ENCODE measurements at places on chromosomes 7 and 10.

GRCh38 chr10:78255796-78256638 is 222.4 kb downstream of the RPS24 start:
- DNase-seq, result no peak

- no peak for DNase-seq
Observed at GRCh38 chr10:98150544-98150943, 16.1 kb downstream of the R3HCC1L start.

- DNase-seq, result no peak
Observed at GRCh38 chr7:56097700-56098099, 4.9 kb upstream of the PHKG1 start.

DNA sequence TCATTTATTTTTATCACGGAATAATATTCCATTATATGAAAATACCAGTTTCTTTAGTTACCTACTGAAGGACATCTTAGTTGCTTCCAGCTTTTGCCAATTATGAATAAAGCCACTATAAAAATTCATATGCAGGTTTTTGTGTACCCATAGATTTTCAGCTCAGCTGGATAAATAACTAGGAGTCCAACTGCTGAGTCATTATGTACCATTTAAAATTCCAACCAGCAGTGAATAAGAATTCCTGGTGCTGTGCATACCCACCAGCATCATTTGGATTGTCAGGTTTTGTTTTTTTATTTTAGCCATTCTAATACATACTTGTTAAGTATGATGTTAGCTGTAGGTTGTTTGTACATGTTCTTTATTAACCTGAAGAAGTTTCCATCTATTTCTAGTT is 14.5 kb downstream of the FAM24B start:
- no peak for DNase-seq

GRCh38 chr7:20075992-20076820 is 141.0 kb downstream of the MACC1 start:
- DNase-seq, result no peak

DNA sequence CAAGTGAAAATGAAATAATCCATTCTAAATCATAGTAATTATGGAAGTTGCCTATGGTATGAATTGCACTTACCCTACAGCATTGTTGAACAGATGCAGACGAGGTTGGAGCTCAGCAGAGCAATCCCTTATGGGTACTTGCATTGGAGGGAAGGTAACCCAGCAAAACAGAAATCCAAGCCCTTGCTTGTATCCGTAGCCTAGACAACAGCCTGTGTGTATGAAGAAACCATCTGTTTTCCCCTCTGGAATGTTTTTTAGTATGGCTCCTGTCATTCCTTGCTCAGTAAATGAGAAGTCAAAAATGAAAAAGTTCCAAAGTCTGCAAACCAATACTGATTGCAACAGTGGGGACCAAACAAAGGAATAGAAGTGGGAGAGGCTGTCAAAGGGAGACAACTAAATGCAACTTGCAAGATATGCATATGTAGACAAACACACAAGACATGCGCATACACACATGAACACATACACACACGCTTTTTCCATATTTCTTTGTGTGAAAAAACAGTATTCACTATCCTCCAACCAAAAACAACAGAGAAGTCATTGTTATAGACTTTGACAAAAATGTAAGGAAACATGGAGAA is 260.8 kb downstream of the DYNC1I1 start:
- no peak for DNase-seq

DNA sequence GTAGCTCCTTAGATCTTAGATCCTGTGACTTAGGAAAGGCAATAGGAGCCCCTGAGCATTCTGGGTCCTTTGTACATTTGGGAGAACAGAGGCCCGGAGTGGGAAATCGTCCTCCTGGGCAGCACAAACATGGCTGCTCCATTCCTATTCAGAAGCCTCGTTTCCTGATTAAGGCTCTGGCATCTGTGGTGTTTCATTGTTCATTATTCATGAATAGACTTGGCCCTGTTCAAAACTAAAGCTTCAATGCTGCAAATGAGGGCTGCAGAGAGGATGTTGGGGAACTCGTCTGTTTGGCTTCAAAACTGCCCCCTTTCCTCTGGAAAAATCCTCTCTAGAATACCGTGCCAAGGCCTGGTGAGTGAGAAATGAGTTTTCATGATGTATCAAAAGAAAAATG is 3.4 kb upstream of the HTRA1 start:
- DNase-seq, result no peak

DNA sequence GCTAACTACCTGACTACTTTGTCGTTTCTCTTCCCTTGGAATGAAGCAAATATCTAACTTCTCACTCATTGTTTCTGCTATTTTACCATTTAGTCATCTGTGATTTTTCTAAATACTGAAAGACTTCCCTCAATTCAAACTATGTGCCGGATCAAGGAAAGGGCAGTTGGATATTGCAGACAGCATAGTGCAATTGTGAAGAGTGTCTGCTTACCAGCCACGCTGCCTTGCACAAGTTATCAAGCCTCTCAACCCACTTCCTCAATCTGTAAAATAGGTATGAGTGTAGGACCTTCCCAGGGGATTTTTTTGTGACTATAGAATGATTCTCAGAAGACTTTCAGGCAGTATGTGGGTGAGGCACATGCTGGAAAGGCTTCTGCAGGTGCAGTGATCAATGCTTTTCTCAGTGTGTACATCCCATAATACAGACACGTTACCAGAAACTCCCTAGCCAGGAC is 54.3 kb downstream of the EGFR start:
- no peak for DNase-seq

GRCh38 chr10:12629767-12630165 is 280.4 kb downstream of the CAMK1D start:
- no peak for DNase-seq

DNA sequence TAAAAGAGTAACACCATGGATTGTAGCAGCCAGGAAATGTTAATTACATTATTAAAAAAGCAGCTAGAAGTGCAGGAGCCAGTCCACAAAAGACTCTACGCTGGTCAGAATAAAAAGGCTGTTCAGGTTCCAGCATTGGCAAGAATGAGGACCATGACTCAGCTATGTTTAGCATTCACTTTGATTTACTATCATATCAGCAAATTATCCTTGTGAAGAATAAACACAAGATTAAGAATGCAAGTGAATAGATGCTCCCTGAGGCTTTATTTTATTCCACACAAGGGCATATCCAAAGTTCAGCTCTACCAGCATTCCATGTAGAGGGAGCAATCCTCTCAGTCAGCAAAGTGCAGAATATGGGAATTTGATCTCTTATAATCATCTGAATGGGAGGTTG is 13.6 kb downstream of the DGKB start:
- no peak for DNase-seq

DNA sequence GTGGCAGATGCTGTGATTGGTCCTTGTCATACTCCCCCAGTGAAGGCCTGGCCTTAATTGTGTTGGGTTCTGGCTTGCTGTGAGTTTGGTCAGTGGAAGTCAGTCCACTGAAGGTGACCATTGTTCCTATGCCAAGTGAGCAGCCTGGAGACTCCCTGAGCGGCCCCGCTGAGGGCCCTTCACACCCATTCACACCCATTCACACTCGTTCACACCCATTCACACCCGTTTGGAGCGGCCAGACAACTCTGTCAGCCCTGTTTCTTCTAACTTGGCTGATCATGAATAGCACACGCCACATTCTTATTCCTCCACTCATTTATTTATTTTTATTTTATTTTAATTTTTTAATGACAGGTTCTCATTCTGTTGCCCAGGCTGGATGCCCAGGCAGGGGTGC is 61.5 kb downstream of the C10orf120 start:
- DNase-seq, result no peak

DNA sequence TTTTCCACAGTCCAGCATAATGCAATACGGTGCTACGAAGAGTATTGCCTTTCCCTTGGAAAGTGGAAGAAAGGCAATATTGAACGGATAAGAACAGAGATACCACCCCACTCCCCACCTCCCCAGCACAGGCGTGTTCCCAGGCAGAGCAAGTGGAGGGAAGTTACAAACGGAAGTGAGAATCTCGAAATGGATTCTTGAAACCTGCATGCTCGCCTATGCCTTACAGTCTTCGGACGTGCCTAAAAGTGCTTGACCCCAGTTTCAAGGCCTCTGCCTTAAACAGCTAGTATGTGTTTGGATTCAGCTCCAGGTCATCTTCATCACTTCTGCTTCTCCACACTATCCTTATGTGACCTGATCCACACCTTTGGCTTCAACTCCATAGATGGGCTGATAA is 35.0 kb upstream of the USP6NL start:
- no peak for DNase-seq

GRCh38 chr7:50208378-50208982 is 96.0 kb upstream of the IKZF1 start:
- no peak for DNase-seq

DNA sequence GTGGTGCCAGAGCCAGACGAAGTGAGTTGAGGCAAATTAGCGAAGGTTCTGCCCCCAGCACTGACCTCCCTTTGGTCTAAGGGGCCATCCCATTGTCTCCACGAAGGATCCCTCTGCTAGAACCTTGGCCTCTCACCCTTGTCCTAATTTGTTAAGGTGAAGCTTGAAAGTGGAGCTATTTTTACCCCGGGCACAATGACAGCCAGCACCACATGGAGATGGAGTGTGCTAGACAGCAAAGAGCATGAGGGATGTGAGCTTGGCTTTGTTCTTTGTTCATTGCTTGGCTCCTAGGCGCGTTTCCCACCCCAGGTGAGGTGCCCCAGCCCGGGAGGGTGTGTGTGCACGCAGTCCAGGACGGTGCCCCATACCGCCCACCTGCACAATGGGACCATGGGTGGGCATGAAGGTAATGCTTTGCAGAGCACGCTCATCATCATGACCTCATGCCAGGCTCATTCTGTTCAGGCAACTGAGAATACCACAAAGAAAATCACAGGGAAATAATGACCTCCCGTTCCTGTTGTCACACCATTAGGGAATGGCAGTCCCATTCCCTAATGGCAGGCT is 361.0 kb upstream of the FZD8 start:
- DNase-seq, result no peak

DNA sequence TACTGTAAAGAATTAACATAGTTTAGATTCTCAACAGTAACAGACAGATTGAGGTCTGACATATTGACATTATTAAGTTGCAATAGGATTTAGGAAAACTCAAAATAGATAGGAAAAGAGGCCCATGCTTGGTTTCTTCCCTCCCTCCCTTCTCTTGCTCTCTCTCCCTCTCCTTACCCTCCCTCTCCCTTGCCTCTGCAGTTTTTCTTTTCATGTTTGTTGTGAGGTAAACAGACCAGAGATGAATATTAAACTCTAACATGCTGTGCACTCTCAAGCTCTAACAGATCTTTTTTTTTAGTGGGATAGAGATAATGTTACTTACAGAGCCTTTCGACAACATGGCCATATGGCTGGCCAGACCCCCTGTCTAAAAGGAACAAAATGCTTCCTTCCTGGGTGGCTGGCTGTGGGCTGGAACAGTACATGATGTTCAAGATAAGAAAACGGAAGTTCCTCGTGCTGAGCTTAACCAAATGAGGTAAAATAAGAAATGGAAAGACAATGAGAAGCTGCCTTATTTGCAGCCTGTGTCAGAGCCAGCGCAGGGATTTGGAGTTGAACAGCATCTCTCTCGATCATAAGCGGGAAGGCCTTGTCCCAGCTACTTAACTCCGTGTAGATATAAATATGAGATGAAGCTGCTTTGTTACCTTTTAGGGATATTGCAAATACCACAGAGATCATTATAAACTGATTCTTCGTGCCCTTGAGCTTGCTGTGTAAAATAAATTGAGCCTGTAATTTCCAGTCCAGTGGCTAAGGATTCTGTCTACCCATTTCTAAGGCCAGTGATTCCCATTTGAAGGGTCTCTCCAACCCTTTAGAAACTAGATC is 391.9 kb upstream of the NPVF start:
- DNase-seq, result no peak

- no peak for DNase-seq
Observed at GRCh38 chr10:27621461-27621860, 117.4 kb downstream of the RAB18 start.

DNA sequence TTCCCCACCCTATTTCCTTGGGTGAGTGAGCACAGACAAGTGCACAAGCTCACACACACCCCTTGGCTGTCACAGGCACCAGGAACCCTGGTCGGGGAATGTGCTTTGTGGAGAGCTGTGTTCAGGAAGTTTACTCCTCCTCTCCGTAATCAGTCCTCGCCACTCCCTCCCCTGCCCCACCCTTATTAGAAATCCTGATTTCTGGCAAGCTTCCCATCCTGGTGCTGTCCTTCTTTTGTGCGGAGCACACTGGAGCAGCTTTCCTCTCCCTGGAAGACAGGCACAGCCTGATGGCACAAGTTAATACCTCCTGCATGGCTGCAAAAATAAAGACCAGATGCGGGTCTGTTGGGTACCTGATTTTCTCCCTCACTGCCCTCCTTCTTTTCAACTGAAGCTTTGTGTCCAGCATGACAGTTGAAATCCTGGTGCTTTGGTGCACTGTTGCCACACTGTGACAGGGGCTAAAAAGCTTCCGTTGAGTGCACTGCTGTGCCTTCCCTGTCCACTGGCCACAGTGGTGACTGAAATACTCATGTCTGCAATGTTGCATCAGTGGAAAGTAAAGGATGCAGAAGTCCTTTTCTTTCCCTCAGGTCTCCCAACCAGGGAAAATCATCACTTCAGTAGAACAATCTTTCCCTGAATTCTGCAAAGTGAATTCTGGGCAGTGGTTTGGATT is 55.0 kb downstream of the LRRC4 start:
- peak; percentile 35 for DNase-seq

DNA sequence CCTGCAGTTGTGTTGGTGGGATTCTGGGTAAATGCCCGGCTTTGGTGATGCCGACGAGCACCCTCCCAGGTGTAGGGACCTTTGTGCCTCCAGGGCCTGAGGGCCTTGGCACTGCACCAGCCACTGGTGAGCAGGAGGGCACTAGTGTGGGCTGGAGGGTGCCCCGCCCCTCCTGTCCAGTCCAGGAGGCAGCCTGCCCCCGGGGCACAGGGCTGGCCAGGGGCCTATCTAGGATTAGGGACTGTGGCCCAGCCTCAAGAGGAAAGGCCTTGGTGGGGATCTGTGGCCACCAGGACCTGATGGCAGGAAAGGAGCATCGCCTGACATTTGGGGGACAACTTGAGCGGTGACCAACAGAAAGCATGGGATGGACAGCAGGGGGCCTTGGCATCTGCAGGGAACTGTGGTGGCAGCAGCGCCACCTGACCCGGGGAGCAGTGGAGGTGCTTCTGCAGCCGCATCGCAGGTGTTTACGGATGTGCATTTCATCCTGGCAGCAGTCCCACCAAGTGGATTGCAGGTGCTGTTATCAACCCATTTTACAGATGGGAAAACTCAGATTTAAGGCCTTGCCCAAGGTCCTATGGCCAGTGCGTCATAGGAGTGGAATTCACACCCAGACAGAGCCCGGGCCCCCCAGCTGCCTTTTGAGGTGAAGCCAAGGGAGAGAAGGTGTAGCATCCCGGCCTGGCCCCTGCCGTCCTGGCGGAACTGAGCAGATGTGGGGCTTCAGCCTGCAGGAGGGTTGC is 11.1 kb downstream of the ZNF316 start:
- no peak for DNase-seq

All from H9 (cell line).